ENCODE measurements at places on chromosomes 2 and 18.

- DNase-seq = no peak
Measured at GRCh38 chr2:20235655-20236305, 10.8 kb upstream of the SDC1 start.

GRCh38 chr2:89833780-89834117 is 1142.3 kb downstream of the RPIA start:
- peak; percentile 22 for DNase-seq

DNA sequence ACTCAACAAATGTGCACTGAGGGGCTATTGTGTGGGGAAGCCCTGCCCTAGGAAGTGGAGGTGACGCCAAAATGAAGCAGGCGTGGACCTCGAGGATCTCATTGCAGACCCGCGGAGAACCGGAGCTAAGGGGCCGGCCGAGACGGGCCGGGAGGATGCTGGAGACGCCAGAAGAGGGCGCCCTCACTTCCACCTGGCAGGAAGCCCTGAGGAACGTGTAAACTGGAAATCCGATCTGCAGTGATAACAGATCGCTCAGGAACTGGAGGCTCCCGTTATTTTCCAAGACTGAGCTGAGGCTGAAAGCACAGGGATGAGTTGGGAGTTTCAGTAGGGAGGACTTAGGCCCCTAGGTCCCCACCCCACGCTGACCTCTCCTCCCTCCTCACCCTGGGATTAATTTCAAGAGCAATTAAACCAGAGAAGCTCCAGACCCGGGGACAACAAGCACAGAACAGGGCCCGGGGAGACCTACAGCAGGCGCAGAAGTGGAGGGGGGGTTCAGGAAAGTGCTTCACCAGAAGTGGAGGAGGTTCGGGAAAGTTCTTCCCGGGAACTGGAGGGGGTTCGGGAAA is 7.7 kb upstream of the COL6A3 start:
- DNase-seq = peak; percentile 90

GRCh38 chr2:11339508-11340083 is 4.8 kb downstream of the ROCK2 start:
- DNase-seq = no peak

- no peak for DNase-seq
Measured at GRCh38 chr2:78355967-78356366, 669.5 kb upstream of the REG3G start.

- DNase-seq = no peak
Measured at GRCh38 chr2:157421964-157422363, 21.9 kb downstream of the CYTIP start.

DNA sequence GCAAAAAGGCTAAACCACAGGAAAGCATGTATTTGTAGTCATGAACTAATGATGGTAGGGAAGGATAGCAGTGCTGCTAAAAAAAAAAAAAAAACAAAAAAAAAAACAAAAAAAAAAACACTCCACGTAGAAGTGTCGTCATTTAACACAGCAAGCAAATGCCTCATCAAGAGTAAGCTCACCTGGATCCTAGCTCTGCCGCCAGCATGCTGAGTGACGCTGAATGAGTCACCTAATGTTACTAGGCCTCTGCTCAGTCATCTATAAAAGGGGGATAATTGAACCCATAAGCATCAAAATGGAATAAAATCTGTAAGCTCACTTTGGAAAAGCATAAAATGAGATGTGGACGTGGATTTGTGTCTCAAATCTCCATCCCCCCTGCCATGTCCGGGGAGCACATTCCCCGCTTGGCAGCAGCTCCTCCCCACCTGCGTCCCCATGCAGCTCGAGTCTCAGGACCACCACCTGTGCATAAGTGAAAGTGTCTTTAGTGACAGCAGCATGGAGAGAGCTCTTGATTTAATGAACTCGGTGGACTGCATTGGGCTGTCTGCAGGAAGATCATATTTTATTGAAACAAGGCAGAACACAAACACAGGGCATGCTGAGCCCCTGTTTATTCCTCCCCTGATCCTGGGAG is 427.5 kb downstream of the LRATD1 start:
- no peak for DNase-seq

GRCh38 chr2:194289712-194290346 is 1367.2 kb upstream of the SLC39A10 start:
- no peak for DNase-seq

GRCh38 chr2:227460070-227460485 is 11.9 kb upstream of the AGFG1 start:
- peak; percentile 81 for DNase-seq
